Aorta (tissue), 5 donors: ENCODE measurements at places on chromosomes 7 and 10.

GRCh38 chr7:146961617-146962016 lies 845.0 kb downstream of the CNTNAP2 start:
- DNase-seq = no peak

GRCh38 chr10:28788252-28788651 lies 110.9 kb downstream of the BAMBI start:
- DNase-seq = no peak

GRCh38 chr7:136105191-136105590 lies 128.0 kb upstream of the MTPN start:
- no peak for DNase-seq

GRCh38 chr7:129493555-129493954 lies 8.8 kb upstream of the SMKR1 start:
- DNase-seq = no peak
